ENCODE measurements at places on chromosomes 1 and 21.

DNA sequence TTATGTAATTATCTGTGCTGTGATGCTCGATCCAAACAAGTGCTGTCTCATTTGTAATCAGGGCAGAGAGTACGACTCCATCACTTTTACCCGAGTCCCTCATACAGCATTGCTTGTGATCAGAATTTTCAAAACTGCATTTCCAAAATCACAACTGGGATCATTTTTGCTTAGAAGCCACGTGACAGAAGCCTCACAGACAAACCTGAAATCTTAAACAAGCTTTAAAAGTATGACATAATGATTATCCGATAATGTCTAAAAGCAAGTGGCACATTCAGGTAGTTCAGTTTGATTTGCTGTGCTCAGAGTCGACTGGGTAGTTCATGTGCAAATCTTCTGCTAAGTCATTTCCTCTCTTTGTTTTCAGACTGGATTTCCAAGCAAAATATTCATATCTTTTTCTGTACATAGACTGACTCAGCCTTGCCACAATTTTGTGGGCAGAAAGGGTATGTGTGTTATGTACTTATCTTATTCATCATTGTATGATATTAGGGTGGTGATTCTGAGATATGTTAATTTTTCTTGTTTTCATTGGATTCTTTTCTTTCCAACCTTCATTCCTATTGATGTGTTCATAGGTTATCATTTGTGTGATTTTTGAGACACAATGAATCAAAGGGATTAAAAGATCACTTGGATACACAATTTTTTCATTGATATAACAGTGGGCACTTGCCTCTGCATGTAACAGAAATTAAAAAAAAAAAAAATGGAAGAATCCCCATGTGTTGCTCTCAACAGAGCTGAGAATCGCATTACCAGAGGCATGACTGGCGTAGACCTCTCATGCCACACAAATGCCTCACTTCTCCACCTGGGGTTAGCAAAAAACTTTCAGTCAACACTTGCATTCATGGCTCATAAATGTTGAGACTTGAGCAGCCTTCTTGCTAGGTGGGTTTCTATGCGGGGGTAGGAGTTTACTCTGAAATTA lies 355.7 kb downstream of the LTN1 start:
- peak; percentile 76 for DNase-seq

- DNase-seq, result no peak
Observed at GRCh38 chr1:107687849-107688753, 276.9 kb downstream of the VAV3 start.

DNA sequence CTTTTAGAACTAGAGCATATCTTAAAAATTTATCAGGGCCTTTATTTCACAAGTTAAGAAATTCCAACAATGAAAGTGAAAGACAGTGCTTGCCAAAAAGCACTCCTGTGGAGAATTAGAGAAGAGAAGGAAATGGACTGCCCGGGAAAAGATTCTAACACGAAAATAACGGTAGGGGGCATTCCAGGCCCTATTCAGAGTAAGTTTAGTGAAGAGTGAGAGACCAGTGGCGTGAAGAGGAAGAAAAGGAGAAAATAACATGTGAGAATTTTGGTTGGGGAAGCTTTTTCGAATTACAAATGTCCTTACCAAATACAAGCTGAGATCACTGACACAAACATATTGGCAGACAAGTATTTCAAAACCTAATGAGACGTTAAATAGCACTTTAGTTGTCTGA lies 38.4 kb upstream of the RBM34 start:
- DNase-seq, result no peak

GRCh38 chr1:229034342-229034741 lies 236.6 kb upstream of the RAB4A start:
- DNase-seq, result no peak
